ENCODE measurements at places on chromosomes 5 and 9.

GRCh38 chr5:95845391-95845790 is 22.9 kb upstream of the GLRX start:
- DNase-seq = no peak

DNA sequence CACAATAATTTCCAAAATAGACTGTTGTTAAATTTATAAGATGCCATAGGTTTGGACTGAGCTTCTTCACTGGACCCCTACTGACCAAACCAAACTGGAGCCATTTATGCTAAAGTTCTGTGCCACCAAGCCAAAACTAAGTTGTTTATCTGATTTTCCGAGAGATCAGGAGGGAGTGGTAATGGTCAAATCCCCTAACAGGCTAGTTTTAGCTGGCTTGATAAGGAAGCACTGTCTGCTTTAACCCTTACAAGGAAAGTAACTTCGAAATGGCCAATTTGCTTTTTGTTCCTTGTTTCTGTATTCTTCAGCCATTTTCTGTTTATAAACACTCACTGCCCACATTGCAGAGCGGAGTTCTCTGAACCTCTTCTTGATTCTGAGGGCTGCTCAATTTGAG is 246.8 kb upstream of the TUT7 start:
- DNase-seq = no peak

DNA sequence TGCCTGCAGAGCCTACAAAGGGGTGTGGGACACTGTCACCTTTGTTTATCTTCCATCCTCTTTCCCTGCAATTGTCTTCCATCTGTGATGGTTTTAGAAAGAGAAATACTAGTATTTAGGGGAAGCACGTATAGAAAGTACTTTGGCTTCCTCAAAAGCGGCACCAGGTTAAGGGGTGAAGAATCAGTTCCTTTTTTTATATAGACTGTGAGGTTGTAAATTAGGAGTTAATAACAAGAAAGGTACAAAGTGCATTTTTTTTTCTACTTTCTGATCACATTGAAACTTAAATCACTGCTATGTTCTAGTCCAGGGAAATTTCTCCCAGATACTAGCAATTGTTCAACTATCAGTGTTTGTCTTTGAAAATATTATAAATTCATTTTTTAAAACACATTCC is 219.3 kb downstream of the CEMIP2 start:
- DNase-seq = no peak

GRCh38 chr9:114957558-114957957 is 27.2 kb upstream of the TNFSF8 start:
- no peak for DNase-seq

- no peak for DNase-seq
Measured at GRCh38 chr5:145585443-145586148, 249.5 kb downstream of the PRELID2 start.

DNA sequence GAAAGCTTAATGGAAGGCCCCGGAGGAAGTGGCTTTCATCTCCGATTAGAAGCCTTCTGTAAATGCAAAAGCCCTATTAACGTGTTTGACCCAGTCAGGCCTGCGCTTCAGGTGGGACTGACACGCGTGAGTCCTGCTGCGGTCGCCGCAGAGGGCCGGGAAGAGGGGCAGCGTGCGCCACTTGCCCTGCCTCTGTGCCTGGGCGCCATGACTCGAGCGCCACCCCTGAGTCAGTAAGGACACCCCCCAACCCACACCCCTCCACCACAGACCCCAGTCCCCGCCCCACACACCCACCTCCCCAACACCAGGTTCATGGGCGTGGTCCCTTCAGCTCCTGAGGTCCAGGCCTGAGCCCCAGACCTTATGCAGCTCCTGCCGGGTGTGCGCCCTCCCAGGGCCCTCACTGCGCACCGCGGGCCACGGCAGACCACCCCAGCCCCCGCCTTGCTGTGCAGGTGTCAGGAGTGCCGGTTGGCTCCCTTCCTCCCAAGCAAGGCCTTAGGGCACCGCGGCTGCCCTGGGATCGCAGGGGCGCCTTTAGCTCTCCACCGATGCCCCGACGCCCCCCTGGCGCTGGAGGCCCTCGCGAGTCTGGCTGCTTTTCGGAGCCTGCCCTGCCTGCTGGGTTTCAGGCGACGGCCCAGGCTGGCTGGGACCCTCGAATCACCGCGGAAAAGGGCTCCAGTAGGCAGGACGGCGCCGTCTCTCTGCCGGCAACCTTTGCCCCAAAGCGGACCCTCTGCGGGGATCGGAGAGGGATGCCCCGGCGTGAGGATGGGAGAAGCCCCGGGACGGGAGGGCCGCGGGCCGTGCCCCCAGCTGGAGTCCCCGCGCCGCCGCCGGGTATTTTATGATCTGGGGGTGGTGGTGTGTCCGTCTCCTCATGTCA is 625 bp upstream of the OLFM1 start:
- no peak for DNase-seq

DNA sequence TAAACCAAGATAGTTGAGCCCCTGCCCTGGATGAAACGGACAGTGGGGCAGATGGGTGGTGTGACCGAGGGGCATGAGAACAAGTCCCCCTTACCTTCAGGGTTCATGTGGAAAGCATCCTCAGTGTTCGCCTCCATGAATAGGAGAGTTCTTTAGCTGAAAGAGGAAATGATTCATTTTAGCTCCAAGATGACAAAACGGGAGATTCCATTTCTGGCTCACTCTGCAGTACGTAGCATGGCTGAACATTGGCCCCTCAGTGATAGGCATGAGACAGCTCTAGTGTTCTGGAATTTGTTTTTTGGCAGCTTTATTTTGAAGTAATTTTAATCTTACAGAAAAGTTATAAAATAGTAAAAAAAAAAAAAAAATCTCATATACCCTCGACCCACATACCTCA is 70.2 kb upstream of the AGXT2 start:
- no peak for DNase-seq

DNA sequence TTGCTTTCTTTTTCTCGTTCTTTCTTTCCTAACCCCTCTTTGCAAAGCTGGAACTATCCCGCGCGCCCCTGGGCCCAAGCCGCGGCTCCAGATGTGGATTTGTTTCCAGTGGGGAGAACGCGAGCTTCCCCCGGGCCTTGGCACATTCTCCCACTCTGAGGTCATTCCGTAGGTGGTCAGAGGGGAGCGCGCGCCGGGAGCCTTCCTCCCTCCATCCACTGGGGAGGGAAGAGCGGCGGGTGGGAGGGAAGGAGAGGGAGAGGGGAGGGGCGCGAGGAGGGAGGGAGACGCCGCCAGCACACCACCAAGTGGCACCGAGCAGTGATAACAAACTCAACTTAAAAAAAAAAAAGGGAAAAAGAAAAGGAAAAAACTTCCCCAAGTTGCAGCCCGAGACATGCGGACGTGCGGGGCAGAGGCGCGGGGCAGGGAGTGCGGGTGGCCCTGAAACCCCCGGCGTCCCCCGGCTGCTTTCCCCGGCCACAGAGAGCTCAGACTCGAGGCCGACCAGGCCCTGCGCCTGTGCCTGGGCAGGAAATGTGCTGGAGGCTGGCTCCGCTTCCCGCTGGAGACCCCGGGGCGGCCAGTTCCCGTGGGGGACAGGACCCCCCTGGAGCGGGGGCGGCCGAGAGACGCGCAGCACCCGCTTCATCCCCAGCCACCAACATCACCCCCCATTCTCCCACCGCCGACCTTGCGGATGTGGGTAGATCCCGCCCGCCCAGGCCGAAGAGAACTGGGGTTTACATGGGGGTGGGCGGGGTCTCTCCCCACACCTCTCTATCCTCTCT is 3.1 kb downstream of the IER5L start:
- DNase-seq = no peak

GRCh38 chr5:72814104-72814503 is 2.4 kb upstream of the TNPO1 start:
- no peak for DNase-seq

- no peak for DNase-seq
Measured at GRCh38 chr9:134063571-134064450, 4.0 kb downstream of the BRD3 start.

GRCh38 chr9:4985386-4986266 is 554 bp downstream of the JAK2 start:
- no peak for DNase-seq

- no peak for DNase-seq
Measured at GRCh38 chr5:125143011-125143410, 396.6 kb upstream of the ZNF608 start.

- no peak for DNase-seq
Measured at GRCh38 chr9:25584611-25585010, 93.6 kb downstream of the TUSC1 start.

DNA sequence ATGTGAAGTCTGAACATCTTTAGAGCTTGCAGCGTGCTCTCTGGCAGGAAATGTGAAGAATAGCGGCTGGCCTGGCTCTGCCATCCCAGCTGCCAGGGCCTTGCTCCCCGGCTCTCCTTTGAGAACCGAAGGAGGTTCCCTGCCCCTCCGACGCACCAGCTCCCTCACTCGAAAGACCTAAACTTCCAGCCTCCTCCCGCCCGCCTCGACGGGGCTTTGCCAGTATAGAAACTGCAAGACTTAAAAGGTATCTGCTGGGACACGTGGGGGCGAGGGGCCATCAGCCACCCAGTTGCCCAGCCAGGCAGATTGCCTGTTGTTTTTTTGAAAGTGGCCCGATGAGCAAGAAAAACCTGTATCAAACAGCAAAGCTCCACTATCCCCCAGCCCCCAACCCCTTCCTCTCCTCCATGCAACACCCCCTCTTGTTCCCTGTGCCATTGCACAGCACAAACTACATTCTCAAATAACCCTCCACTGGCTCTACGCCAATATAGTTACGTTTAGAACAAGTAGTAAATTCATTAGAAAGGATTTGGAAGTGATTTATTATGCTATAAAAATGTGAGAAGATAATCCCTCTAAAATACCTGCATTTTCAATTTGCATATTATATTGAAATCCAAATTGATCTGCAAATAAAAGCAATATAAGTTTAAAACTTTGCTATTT is 331.9 kb downstream of the MED10 start:
- no peak for DNase-seq

DNA sequence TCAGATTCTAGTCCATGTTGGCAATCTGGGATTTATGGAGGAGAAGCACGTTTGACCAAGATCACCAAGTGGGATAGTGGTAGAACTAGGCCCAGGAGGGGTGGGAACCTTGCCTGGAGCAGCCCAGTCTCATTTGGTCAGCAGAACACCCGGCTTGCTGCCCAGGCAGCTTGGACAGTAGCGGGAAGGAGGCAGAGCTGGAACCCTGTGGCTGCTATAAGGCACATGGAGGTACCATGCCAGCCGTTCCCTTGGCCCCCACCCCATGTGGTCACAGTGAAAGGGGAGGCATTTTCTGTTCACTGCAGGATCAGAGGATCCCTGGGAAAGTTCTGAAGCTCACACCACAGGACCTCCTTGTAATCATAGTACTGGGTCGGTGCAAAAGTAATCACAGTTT is 75.4 kb upstream of the ORM1 start:
- no peak for DNase-seq

DNA sequence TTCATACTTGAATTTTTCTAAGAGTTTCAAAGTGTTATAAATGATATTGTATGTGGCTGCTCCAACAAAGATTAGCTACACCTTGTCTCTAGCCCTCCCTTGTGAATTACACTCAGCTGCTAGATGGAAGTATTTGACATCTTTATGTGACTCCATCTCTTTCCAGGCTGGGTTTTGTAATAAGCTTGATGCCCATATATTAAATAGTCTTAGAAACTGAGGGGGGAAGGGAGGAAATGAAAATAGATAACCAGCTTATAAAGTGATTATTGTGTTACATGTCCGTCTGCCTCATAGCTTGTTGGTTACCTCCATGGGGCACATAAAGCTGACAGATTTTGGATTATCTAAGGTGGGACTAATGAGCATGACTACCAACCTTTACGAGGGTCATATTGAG is 63.4 kb downstream of the CD180 start:
- DNase-seq = no peak

DNA sequence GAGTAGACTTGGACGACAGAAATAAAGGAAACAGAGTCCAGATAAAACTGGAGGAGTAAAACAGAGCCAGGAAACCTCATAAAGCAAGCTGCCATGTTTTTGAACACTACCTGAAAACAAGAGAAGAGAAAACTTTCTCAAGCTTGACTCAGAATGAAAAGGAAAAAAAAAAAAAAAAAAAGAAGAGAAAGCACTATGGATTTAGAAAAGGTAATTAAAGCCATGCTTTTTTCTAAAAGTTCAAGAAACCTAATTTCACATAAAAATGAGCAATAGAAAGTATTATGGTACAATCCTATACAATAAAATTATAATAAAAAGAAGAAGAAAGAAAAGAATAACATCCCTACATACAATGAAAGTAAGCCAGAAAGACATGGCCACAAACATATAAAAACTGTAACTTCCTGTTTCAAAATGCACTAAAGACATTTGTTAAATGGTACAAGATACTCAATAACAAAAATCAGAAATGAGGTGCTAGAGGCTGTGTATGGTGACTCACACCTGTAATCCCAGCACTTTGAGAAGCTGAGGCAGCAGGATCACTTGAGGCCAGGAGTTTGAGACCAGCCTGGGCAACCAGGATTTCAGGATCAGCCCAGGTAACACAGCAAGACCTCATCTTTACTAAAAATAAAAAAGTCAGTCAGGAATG is 129.5 kb downstream of the SIL1 start:
- no peak for DNase-seq

DNA sequence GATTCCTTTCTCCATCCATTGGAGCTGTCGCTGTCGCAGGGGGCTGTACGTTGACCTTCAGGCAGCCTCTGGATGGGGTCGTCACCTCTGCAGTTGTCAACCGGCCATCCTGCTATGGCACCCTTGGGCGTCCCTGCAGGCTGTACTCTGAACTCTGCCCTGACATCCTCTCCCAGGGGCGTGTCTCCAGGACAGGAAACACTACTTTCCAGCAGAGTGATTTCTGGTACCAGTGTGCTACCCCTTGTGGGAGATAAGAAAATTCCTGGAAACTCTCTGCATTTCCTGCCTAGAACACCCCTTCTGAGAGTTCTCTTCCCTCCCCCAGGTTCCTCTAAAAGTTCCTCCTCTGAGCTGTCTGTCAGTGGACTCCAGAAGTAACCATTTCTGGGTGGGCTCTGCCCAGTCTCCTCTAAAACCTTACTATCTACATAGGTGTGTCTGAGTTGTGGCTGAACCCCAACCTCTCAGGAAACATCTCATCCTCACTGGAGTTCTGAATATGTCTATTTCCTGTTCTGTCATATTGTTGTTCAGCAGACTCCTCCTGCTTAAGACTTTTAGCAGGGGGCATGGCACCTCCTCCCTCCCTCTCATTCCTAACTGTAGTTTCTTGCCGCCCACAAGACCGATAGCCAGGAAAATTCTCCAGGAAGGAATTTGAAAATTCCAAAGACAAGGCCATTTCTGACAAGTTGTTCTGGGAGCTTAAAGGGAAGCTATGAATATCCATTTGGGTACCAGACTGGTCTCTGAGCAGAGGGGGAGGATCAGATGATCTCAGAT is 145.3 kb upstream of the RASEF start:
- DNase-seq = no peak

GRCh38 chr5:32508806-32509805 is 64.6 kb upstream of the ZFR start:
- DNase-seq = no peak
